ENCODE measurements at places on chromosomes 2 and 18. TPM values are rescaled to one million over a fixed set of nuclear protein-coding genes. Genes with fewer than 3 reads are reported as not detected.

The TBR1 gene
- total RNA-seq = not detected

The SPDYA gene
- total RNA-seq = 0.92 TPM

GRCh38 chr18:57194622-57195021, 47.7 kb downstream of the BOD1L2 start:
- ATAC-seq = no peak

DNA sequence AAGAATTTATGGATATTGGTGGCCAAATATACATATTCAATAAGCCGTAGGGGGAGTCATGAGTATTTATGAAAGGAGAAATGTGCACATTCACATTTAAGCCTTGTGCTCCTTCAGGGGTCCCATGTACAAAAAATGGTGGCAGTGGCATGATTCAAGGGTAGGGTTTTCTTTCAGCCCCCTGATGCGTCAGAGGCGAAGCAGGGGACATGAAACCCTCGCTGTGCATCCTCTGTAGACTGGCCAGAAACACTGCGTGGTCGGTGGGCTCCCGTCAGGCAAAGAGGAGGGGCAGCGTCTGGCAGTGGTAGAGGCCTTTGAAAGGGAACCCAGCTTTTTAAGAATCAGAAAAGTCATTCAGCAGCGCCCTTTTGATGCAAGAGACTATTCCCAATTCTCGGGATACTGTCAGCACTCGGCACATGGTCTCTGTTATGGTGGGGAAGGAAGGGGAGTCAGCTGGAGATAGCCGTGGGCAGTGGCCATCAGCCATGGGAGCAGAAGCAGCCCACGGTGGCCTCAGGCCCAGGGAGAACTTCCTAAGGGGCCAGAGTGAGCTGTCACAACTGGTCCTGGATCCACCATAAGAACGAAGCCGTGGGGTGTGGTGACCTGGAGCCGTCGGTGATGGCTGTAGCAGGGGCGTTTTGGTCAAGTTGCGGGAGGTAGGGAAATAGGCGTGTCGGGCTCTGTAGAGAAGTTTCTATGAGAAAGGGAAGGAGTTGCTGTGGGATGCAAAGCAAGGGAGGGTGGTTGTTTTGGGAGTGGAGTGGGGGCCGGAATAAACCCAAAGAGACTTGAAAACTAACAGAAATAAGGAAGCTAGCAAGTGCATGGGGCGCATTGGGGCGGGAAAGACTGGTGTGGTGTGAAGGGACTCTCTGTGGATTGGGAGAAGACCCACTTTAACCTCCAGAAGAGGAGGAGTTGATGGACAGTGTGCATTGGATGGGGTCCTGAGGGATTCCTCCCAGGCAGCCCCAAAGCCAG, 95.6 kb downstream of the SH3BP4 start:
- no peak for ATAC-seq

- no peak for ATAC-seq
Observed at GRCh38 chr2:3864943-3865865, 161.8 kb downstream of the DCDC2C start.

DNA sequence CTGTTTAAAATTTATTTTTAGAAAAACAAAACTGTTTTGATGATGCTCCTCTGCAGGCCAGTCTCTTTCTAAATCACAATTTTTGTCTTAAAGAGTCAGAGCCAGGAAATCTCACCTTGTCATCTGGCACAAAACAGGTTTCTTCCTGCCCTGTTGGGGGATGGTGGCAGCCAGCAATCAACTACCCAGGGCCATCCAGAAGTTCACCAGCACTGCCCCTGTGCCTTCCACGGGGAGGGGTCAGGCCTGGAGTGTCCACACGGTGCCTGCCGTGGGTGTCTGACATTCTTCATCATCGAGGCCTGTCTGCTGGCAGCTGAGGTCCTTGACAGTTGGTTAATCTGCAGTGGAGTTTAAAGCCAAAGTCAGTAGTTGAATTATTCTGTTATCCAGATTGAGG, 40.0 kb upstream of the BMP10 start:
- no peak for ATAC-seq

- ATAC-seq = no peak
Observed at GRCh38 chr2:196954001-196954400, 27.5 kb upstream of the PGAP1 start.

The TMEM247 gene
- not detected for total RNA-seq

- no peak for ATAC-seq
Observed at GRCh38 chr2:150978053-150978452, 283.6 kb downstream of the RBM43 start.

DNA sequence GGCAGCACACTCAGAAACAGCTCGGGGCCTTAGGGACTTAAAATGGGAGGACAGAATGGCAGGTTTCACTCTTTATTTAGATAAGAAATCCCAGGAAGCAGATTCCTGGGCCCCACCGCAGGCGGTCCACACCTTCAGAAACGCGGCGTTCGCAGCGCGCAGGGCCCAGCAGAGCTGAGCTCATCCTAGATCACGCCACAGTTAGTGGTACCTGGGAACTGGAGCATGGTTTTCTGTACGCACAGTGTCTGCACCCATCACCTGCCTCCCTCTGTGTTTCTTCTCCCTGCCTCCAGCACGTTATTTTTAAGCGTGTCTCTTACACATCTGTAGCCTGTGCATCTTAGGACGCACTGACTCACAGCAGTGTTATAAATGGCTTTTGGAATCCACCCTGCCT, 242.1 kb downstream of the ALPK2 start:
- no peak for ATAC-seq

GRCh38 chr2:3422161-3422779, 42.8 kb downstream of the TRAPPC12 start:
- ATAC-seq = no peak
